ENCODE measurements at places on chromosomes 5 and 9. TPM values are rescaled to one million over a fixed set of nuclear protein-coding genes. Genes with fewer than 3 reads are reported as not detected.

Gene SLC6A19
- not detected for total RNA-seq

Gene ACOT12
- 0.37 TPM for total RNA-seq

Gene FKTN
- 26.0 TPM for total RNA-seq

Gene ANGPTL2
- total RNA-seq: 24.1 TPM

Gene RNF183
- 0.37 TPM for total RNA-seq

Gene IL4
- total RNA-seq: not detected

Gene CATSPER3
- total RNA-seq: 0.12 TPM

Gene SLIT3
- total RNA-seq: 2.5 TPM
